ENCODE measurements at places on chromosomes 3 and 15.

DNA sequence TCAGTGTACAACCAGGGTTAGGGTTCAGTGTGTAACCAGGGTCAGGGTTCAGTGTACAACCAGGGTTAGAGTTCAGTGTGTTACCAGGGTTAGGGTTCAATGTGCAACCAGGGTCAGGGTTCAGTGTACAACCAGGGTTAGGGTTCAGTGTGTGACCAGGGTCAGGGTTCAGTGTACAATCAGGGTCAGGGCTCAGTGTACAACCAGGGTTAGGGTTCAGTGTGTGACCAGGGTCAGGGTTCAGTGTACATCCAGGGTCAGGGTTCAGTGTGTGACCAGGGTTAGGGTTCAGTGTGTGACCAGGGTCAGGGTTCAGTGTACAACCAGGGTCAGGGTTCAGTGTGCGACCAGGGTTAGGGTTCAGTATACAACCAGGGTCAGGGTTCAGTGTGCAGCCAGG is 33.3 kb downstream of the CYP11A1 start:
- H3K27me3 ChIP-seq, result peaks cover under 1% of the 10 kb centered on the region
- no peaks in the 10 kb centered on the region for H3K4me1 ChIP-seq
- ATAC-seq, result no peak
- no peak overlapping the region for H3K4me3 ChIP-seq
- no peak overlapping the region for H3K27ac ChIP-seq

DNA sequence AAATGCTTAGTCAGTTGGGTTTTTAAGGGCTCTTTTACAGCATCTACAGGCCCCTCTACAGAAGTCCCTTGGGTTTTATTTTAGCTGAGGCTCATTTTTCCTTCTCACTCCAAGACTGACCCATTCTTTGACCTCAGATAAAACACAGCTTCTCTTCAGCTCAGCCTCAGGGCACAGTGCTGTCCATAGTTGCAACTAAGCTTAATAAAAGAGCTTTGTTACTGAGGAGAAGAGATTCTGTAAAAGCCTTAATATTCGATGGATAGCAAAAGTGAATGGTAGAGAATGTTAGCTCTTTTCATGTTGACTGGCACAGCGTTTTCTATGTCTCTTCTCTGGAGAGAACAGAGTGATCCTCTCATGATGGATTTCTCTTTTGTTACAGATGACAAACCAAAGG is 277.9 kb downstream of the BBX start:
- H3K36me3 ChIP-seq, result peaks cover 74% of the 10 kb centered on the region
- H3K27ac ChIP-seq, result no peak overlapping the region
- H3K4me1 ChIP-seq, result peaks cover 3% of the 10 kb centered on the region
- no peak overlapping the region for H3K4me3 ChIP-seq
- no peak for ATAC-seq

DNA sequence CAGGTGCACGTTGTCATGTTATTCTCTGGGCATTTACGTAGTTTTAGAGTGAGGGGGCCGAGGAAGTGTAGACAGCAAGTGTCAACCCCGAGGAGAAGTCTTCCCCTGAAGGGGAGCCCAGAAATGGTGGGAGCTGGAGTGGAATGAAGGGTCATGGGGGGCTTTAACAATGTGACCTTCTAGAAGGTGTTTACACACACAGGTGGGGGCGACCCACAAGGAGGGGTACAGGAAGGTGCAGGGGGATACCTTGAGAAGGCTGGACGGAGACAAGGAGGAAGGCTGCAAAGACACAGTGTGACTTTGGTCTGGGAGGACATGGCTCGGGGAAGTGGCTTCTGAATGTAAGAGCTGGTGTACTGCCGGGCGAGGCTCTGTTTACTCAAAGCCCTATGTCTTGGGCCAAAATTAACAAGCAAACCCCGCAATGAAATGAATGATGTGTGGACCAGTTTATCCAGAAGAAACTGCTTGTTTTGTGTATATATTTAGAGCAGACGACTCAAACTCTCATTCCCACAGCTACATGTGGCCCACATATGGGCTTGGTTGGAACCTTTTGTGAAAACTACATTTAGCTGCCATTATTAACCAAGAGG is 18.7 kb downstream of the TRPM1 start:
- H3K27me3 ChIP-seq, result peaks cover 23% of the 10 kb centered on the region
- H3K36me3 ChIP-seq, result no peaks in the 10 kb centered on the region
- H3K27ac ChIP-seq, result no peak overlapping the region
- ATAC-seq, result no peak
- H3K4me1 ChIP-seq, result no peaks in the 10 kb centered on the region

- no peaks in the 10 kb centered on the region for H3K36me3 ChIP-seq
- no peak for ATAC-seq
- H3K4me3 ChIP-seq, result no peak overlapping the region
- H3K27me3 ChIP-seq, result no peaks in the 10 kb centered on the region
- no peak overlapping the region for H3K27ac ChIP-seq
Observed at GRCh38 chr15:32222716-32223115, 180.4 kb downstream of the GOLGA8K start.

- H3K27ac ChIP-seq, result no peak overlapping the region
- H3K36me3 ChIP-seq, result no peaks in the 10 kb centered on the region
- ATAC-seq, result no peak
- H3K4me1 ChIP-seq, result no peaks in the 10 kb centered on the region
- H3K27me3 ChIP-seq, result no peaks in the 10 kb centered on the region
- H3K4me3 ChIP-seq, result no peak overlapping the region
Observed at GRCh38 chr3:123765475-123766128, 118.5 kb downstream of the MYLK start.

GRCh38 chr3:113948015-113948917 is 453 bp downstream of the ZDHHC23 start:
- no peaks in the 10 kb centered on the region for H3K36me3 ChIP-seq
- H3K4me3 ChIP-seq, result peak overlapping the region; percentile 89
- peaks cover 13% of the 10 kb centered on the region for H3K4me1 ChIP-seq

DNA sequence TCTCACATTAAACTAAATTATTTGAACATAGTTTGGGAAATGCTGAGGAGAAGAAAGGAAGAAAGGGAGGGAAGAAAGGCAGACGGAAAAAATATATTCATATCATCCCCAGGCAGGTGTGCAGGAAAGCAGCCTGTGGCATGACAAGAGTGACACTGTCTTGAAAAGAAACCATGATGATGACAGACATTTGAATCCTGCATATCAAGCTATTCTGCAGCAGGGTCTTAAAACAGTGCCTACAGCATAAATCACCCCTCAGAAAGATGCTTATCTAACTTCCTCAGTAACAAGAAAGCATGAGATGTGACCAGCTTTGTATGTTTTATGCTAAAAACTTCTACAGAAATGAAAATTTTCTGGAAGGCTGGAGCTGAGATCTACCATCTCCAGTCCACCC is 144.5 kb upstream of the GRM7 start:
- H3K36me3 ChIP-seq, result no peaks in the 10 kb centered on the region
- no peak overlapping the region for H3K27ac ChIP-seq
- no peak for ATAC-seq
- H3K27me3 ChIP-seq, result no peaks in the 10 kb centered on the region
- H3K4me1 ChIP-seq, result no peaks in the 10 kb centered on the region
- no peak overlapping the region for H3K4me3 ChIP-seq

DNA sequence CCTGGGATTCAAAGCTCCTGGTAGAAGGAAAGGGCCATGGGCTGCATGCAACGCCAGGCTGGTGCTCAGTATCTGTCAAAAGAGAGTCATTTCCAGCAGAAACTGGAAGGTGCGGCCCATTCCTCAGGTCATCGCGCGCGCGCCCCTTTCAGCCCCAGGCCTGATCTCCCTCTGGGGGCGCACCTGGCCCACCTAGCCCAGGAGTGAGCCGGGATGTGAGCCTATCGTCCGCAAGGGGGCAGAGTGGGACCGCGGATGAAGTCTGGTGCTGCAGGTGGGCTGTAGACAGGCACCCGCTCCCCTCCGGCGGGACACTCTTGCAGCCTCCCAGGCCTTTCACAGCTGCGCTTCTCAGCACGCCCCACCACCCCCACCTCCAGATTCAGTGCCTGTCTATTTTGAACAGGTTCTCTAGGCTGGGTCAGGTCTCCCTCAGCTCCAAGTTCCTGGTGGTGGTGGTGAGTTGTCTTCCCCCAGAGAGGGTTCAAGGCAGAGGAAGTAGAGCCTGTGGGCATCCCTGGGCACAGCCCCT is 5.8 kb upstream of the RPL29 start:
- H3K36me3 ChIP-seq, result no peaks in the 10 kb centered on the region
- ATAC-seq, result peak; percentile 71
- H3K4me1 ChIP-seq, result peaks cover 34% of the 10 kb centered on the region

- H3K4me3 ChIP-seq, result no peak overlapping the region
- peak; percentile 8 for ATAC-seq
- H3K27ac ChIP-seq, result peak overlapping the region; percentile 70
Observed at GRCh38 chr3:134327594-134327975, 46.7 kb downstream of the AMOTL2 start.

DNA sequence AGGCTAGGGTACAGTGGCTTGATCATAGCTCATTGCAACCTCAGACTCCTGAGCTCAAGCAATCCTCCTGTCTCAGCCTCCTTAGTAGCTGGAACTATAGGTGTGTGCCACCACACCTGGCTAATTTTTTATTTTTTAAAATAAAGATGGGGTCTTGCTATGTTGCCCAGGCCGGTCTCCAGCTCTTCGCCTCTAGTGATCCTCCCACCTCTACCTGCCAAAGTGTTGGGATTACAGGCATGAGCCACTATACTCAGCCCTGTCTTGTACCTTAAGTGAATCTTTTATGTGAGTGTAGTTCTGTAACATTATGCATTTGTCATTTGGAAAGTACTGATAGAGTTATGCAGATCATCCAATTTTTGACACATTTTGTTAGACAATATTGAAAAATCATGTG is 66.9 kb upstream of the C15orf39 start:
- H3K27me3 ChIP-seq, result no peaks in the 10 kb centered on the region
- H3K4me1 ChIP-seq, result no peaks in the 10 kb centered on the region
- no peak overlapping the region for H3K4me3 ChIP-seq
- H3K36me3 ChIP-seq, result no peaks in the 10 kb centered on the region
- H3K27ac ChIP-seq, result no peak overlapping the region

DNA sequence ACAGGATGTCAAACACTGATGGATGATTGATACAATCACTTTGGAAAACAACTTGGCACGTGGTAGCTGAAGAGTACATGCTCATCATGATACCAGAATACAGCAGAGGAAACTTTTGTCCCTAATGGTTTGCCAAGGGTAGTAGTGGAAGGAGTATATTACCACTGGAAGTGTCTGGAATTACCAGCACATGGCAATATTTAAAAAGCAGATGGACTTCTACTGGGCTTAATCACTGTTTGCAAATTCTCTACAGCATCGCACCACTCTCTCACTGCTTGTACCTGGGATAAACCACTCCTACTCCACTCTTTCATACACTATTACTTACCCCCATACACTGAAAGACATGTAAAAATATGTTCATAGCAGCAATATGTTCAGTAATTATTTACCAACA is 19.6 kb upstream of the GP5 start:
- peaks cover 32% of the 10 kb centered on the region for H3K36me3 ChIP-seq
- H3K27ac ChIP-seq, result no peak overlapping the region
- H3K4me1 ChIP-seq, result no peaks in the 10 kb centered on the region
- no peak overlapping the region for H3K4me3 ChIP-seq
- no peak for ATAC-seq

DNA sequence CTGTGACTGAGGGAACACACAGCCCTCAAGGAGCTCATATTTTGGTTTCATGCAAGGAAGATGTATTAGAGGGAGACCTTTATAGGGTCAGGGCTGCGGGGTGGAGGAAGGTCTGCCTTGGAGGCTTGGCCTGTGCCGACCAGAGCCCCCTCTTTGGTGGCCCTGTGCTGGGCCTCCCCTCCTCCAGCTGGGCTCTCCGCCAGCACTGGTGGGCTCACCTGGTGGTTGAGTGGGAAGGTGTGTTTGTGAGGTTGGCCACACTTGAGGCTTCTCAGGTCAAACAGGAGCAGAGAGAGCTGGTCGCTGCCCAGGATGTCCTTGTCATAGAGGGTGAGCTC is 2.6 kb downstream of the PLA2G4F start:
- H3K4me1 ChIP-seq, result no peaks in the 10 kb centered on the region
- H3K27me3 ChIP-seq, result no peaks in the 10 kb centered on the region
- H3K4me3 ChIP-seq, result no peak overlapping the region
- H3K27ac ChIP-seq, result no peak overlapping the region

DNA sequence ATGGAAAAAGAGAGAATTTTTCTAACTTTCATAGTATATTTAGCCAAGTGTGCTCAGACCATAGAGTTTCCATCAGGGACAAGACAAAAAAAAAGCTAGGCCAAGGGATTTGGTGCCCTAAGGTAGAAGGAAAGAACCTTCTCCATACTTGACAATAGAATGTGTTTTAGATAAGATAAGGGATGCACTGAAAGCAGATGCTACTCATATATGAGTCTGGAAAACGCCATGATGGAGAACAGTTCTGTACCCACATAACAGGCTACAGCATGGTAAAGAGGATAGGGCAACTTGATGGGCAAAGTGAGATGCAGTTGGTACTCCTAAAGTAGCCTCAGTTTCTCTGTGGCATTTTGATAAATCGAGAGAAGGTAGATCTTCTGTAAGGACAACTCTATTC is 216.4 kb upstream of the NECTIN3 start:
- H3K36me3 ChIP-seq, result no peaks in the 10 kb centered on the region
- no peaks in the 10 kb centered on the region for H3K4me1 ChIP-seq
- H3K27me3 ChIP-seq, result no peaks in the 10 kb centered on the region
- no peak for ATAC-seq
- H3K4me3 ChIP-seq, result no peak overlapping the region

GRCh38 chr3:194766845-194767244 is 81.2 kb downstream of the FAM43A start:
- H3K4me1 ChIP-seq, result no peaks in the 10 kb centered on the region
- H3K36me3 ChIP-seq, result no peaks in the 10 kb centered on the region
- no peak for ATAC-seq
- H3K4me3 ChIP-seq, result no peak overlapping the region

- no peaks in the 10 kb centered on the region for H3K36me3 ChIP-seq
- H3K27ac ChIP-seq, result no peak overlapping the region
- H3K4me3 ChIP-seq, result no peak overlapping the region
- peaks cover 18% of the 10 kb centered on the region for H3K27me3 ChIP-seq
Observed at GRCh38 chr3:45321607-45322391, 66.6 kb upstream of the LARS2 start.

GRCh38 chr15:59051873-59052861 is 52.8 kb upstream of the CCNB2 start:
- H3K4me3 ChIP-seq, result no peak overlapping the region
- no peaks in the 10 kb centered on the region for H3K4me1 ChIP-seq
- no peaks in the 10 kb centered on the region for H3K27me3 ChIP-seq
- H3K36me3 ChIP-seq, result no peaks in the 10 kb centered on the region

DNA sequence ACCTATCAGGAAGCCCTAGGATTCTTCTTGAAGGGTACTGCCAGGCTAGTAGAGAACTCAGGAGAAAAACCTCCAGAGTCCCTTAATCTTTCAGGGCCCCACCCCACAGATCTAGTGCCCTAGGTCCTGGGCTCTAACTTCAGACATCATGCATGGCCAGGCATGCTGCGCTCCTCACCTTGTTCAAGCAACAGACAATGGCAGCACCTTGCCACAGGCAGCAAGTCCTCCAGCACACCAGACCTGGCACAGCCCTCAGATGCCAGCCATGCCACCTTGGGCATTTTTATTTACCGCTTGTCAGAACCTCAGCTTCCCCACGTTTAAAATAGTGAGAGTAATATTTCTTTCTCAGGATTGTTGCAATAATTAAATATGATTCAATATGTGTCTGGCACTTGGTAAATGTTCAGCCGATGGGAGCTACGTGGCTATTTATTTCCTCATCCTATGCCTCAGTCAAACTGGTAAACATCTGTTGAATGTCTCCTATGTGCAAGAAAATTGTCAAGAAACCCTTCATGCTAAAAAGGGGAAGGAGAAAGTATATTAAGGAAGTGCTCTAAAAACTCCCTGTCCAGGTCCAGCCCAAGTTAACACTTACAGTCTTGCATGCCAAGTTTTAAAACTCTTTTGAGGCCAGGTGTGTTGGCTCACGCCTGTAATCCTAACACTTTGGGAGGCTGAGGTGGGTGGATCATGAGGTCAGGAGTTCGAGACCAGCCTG is 14.5 kb upstream of the CCR1 start:
- H3K4me3 ChIP-seq, result no peak overlapping the region
- H3K36me3 ChIP-seq, result no peaks in the 10 kb centered on the region
- H3K4me1 ChIP-seq, result no peaks in the 10 kb centered on the region

Data from gastroesophageal sphincter (tissue), 4 donors.